Stimulated activated CD8-positive, alpha-beta memory T cell treated with anti-CD3 and anti-CD28 coated beads, Interleukin-4, amount 100 ng/mL, for 1 hour (primary cell): ENCODE measurements at places on chromosomes 16 and 17.

DNA sequence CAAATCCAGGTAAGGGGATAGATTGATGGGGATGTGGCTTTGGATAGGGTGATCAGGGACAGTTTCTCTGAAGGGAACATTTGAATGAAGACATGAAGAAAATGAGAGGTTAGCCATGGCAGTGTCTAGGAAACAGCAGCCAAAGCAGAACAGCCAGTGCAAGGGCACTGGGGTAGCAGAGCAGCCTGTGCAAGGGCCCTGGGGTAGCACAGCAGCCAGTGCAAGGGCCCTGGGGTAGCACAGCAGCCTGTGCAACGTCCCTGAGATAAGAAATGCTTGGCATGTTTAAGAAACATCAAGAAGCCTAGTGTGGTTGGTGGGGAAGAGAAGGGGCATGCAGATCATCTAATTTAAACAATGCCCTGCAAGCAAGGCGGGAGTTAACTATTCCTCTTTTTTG lies 128.5 kb downstream of the IRX5 start:
- no peak for DNase-seq

GRCh38 chr17:58669853-58670252 lies 22.0 kb downstream of the TEX14 start:
- DNase-seq, result no peak

GRCh38 chr16:87584271-87584670 lies 18.0 kb upstream of the JPH3 start:
- DNase-seq, result no peak

- no peak for DNase-seq
Observed at GRCh38 chr17:50027172-50027880, 28.6 kb upstream of the ITGA3 start.

DNA sequence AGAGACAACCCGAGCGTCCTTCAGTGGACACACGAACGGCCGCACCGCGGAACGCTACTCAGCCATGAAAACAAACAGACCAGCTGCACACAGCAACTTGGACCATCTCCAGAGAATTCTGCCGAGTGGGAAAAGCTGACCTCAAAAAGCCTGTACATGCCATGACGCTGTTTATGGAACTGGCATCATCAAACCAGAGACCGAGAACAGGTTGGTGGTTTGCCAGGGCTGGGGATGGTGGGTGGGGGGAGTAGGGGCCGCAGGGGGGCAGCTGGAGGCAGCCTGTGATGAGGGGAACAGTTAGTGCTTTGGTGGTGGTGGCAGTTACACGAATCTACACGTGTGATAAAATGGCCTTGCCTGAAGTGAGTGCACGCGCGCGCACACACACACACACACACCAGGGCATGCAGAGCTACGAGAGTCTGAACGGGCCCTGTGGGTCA lies 169.8 kb downstream of the LAT start:
- DNase-seq, result no peak

DNA sequence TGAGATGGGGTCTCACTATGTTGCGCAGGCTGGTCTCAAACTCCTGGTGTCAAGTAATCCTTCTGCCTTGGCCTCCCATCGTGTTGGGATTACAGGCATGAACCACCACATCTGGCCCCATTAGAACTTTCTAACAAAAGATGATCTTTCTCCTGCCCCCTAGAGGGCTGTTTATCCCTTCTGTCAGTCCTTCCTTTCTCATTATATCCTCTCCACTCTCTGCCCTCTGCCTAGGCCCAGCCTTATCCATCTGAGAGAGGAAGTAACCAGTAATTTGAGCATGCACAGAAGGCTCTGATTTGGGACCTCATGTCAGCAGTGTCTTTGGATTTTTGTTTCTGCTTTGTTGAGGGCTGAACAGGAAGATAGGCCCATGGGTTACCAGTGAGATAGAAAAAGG lies 4.4 kb upstream of the DHX40 start:
- no peak for DNase-seq

DNA sequence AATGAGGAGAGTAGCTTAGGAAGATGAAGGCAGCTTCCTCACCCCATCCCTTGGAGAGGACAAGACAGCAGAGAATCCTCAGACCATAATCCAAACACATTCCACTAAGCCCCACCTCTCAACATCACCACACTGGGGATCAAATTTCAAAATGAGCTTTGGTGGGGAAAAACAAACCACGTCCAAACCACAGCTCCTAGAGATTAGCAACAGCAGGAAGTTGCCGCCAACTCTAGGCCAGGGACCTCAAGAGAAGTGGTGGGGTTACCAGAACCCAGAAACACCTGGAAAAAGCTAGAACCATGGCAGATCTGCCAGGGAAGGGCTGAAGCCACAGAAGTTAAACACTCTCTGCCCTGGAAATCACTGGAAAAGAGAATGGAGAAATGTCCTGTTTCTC lies 571.6 kb downstream of the HS3ST4 start:
- no peak for DNase-seq

- no peak for DNase-seq
Observed at GRCh38 chr16:19700319-19700781, 17.7 kb downstream of the KNOP1 start.

DNA sequence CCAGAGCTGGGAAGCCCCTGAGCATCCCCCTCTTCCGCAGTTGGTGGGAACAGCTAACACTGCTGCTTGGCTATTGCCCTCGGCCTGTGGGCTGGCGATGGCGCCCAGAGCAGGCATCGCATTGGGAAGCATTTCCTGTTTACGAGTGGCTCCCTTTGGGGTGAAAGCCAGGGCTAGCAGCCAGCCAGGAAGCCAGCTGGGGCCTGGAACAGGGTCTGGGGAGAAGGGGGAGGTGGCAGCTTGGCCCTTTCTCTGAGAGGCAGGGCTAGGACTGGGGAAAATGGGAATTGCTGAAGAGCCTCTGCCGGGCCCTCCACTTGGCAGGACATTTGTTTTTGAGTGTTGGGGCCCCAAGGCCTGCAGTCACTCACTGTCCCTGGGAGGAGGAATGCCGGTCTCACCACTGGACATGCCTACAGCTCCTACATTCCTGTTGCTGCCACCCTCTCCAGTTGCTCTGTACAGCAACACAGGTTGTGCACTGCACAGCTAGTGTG lies 2.4 kb upstream of the MTSS2 start:
- DNase-seq, result no peak

DNA sequence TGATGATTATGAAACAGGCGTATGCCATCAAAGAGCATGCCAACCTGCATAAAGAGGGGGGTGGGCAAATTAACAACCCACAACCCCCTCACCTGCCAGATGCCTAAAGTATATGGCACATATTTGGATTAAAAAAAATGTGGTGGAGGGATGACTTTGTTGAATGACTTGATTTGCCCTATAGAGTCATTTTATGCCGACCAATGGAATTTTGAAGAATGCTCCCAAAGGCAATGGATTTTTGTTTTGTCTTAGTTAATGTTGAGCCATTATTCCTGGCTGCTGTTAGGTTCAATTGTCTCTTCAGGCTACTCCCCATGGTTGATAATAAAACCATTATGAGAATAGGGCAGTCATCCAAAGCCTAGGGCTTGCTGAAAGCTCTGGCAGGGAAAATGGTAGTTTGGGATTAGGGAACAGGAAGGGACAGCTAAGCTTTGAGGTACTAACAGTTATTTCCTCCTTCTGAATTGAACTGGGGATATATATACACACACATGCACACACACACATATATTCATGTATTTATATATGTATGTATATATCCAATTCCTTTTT lies 5.8 kb upstream of the CHCT1 start:
- no peak for DNase-seq

GRCh38 chr17:48504953-48505352 lies 25.9 kb downstream of the HOXB1 start:
- no peak for DNase-seq

DNA sequence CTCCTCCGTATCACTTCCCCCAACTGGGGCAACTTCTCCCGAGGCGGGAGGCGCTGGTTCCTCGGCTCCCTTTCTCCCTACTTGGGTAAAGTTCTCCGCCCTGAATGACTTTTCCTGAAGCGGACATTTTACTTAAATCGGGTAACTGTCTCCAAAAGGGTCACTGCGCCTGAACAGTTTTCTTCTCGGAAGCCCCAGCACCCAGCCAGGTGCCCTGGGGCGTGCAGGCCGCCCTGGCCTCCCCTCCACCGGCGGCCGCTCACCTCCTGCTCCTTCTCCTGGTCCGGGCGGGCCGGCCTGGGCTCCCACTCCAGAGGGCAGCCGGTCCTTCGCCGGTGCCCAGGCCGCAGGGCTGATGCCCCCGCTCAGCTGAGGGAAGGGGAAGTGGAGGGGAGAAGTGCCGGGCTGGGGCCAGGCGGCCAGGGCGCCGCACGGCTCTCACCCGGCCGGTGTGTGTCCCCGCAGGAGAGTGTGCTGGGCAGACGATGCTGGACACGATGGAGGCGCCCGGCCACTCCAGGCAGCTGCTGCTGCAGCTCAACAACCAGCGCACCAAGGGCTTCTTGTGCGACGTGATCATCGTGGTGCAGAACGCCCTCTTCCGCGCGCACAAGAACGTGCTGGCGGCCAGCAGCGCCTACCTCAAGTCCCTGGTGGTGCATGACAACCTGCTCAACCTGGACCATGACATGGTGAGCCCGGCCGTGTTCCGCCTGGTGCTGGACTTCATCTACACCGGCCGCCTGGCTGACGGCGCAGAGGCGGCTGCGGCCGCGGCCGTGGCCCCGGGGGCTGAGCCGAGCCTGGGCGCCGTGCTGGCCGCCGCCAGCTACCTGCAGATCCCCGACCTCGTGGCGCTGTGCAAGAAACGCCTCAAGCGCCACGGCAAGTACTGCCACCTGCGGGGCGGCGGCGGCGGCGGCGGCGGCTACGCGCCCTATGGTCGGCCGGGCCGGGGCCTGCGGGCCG lies 1.6 kb downstream of the HIC1 start:
- DNase-seq, result no peak

GRCh38 chr16:25081702-25082101 lies 29.8 kb upstream of the LCMT1 start:
- DNase-seq, result no peak

DNA sequence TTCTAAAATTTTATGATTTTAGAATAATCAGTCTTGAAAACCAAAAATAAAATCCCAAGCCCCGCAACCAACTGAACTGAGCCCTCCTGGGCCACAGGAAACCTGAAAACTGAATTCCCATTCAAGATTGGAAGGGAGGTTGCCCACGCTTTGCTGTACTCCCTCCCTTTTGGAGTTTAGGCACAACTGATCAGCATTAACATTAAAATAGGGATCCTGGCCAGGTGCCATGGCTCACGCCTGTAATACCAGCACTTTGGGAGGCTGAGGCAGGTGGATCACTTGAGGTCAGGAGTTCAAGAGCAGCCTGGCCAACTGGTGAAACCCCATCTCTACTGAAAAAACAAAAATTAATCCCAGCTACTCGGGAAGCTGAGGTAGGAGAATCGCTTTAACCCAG lies 52.7 kb upstream of the NETO2 start:
- DNase-seq, result no peak

DNA sequence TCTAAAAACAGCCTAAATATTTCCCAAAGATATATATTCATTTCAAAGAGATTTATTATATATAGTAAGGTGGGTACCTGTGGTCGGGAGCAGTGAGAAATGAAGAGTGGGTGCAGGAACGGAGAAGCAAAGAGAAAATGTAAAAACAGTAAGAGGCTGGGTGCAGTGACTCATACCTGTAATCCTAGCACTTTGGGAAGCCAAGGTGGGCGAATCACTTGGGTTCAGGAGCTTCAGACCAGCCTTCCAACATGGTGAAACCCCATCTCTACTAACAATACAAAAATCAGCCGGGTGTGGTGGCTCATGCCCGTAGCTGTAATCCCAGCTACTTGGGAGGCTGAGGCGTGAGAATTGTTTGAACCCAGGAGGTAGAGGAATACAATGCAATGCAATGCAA lies 257.1 kb downstream of the BCAS3 start:
- DNase-seq, result no peak

GRCh38 chr16:86814256-86814655 lies 235.9 kb downstream of the FOXL1 start:
- no peak for DNase-seq

GRCh38 chr16:28910086-28911031 lies 14.7 kb downstream of the RABEP2 start:
- DNase-seq, result no peak

DNA sequence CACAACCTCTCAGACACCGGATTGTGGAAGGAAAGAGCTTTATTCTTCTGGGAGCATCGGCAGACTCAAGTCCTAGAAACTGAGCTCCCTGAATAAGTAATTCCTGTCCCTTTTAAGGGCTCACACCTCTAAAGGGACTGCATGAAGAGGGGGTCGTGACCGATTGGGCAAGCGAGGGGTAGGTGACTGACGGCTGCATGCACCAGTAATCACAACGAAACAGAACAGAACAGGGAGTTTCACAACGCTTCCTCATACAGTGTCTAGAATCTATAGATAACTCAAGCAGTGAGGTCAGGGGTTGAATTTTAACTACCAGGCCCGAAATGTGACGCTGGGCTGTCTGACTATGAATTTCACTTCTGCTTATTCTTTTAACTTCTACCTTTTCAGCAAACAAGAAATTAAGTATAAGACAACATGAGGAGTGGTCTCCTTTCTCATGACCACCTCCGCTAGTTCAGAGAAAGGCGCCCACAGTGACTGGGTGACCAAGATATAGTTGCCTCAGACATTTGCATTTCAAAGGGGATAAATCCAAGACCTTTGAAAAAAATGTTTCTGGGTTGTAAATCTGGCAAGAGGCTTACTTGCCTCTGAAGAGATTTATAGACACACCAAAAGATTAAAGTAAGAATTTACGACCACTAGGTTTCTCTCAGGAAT lies 88.4 kb upstream of the ATF7IP2 start:
- no peak for DNase-seq

GRCh38 chr17:36848008-36848902 lies 89.0 kb upstream of the LHX1 start:
- DNase-seq, result no peak

GRCh38 chr17:51711581-51711980 lies 446.9 kb downstream of the CA10 start:
- DNase-seq, result no peak

GRCh38 chr16:27725236-27726000 lies 175.5 kb downstream of the KATNIP start:
- no peak for DNase-seq

GRCh38 chr16:53605356-53605755 lies 98.3 kb downstream of the RPGRIP1L start:
- no peak for DNase-seq

- no peak for DNase-seq
Observed at GRCh38 chr16:629185-629832, 1.5 kb upstream of the WFIKKN1 start.

DNA sequence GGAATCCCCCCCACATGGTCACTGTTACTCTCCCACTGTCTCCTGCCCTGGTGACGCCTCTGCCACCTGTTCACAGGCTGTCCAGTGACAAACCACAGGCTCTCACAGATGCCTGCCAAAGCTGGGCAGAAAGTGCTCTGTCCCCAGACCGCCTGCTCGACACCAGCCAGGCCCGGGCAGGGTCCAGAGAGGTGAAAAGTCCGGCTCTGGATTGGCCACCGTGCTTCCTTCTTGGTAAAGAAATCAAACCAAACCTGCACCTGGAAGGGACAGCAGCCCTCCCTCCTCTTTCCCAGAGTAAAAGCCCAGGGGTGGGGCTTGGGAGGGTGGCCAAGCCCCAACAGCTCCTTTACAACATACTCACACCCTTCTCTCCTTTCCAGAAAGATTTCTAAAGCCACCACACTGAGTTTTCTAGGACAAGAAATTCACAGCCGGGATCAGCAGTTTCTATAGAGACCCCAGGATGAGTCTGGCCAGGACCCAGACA lies 6.2 kb downstream of the PCGF2 start:
- DNase-seq, result no peak
